ENCODE measurements at places on chromosomes 16 and 17.

- DNase-seq, result no peak
These were observed 209.1 kb downstream of the SLC39A11 start for GRCh38 chr17:72883351-72883750.

- DNase-seq, result no peak
These were observed 547.7 kb downstream of the KCNJ2 start for GRCh38 chr17:70717042-70717441.

- DNase-seq, result no peak
These were observed 176.4 kb upstream of the GSE1 start for GRCh38 chr16:85436636-85437165.

DNA sequence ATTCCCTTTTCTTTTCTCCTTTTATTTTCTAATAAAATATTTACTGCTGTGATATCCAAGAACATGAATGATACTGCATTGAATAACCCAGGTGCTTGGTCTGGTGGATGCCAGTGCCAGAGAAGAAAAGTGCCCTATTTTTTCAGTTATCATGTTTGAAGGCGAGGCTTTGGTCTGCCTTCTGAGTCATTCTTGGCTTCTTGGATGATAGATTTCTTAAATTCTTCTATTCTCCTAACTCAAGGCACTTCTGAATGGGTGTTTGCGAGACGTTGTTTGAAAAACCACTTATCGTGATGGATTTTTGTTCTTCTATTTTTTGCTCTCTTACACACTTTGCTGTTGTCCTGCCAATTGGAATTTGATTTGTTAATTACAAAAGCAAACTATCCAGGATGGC, 66.7 kb downstream of the FTO start:
- DNase-seq, result no peak

Data from activated CD4-positive, alpha-beta T cell treated with anti-CD3 and anti-CD28 coated beads, Interleukin-10, Interleukin-2, amounts not matched to agents 100 ng/mL and 50 ng/mL, durations not matched to agents 16 hours and 8 hours (primary cell).